Kidney epithelial cell (primary cell): ENCODE measurements at places on chromosomes 3 and 15. TPM values are rescaled to one million over a fixed set of nuclear protein-coding genes. Genes with fewer than 3 reads are reported as not detected.

GRCh38 chr15:89129123-89129815, 41.0 kb downstream of the ABHD2 start:
- no peak for DNase-seq

DNA sequence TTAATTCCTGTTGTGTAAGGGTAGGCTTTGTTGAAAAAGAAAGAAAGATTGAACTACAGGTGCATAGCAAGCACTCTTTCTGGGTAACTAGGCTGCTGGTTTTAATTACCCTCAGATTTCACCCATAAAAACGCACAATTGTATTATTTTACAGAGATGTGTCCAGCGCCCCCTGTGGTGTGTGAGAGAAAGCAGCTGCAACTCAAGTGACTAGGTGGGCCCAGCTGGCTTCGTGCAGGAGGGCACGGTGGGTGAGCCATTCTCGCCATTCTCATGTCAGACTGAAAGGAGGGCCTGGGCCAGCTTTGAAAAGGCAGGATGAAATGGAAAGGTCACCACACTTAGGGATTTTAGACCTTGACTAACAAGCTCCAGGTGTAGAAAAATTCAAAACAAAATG, 122.6 kb downstream of the LRIG1 start:
- no peak for DNase-seq

GRCh38 chr3:42663581-42664437, 10.3 kb downstream of the ZBTB47 start:
- DNase-seq: no peak

DNA sequence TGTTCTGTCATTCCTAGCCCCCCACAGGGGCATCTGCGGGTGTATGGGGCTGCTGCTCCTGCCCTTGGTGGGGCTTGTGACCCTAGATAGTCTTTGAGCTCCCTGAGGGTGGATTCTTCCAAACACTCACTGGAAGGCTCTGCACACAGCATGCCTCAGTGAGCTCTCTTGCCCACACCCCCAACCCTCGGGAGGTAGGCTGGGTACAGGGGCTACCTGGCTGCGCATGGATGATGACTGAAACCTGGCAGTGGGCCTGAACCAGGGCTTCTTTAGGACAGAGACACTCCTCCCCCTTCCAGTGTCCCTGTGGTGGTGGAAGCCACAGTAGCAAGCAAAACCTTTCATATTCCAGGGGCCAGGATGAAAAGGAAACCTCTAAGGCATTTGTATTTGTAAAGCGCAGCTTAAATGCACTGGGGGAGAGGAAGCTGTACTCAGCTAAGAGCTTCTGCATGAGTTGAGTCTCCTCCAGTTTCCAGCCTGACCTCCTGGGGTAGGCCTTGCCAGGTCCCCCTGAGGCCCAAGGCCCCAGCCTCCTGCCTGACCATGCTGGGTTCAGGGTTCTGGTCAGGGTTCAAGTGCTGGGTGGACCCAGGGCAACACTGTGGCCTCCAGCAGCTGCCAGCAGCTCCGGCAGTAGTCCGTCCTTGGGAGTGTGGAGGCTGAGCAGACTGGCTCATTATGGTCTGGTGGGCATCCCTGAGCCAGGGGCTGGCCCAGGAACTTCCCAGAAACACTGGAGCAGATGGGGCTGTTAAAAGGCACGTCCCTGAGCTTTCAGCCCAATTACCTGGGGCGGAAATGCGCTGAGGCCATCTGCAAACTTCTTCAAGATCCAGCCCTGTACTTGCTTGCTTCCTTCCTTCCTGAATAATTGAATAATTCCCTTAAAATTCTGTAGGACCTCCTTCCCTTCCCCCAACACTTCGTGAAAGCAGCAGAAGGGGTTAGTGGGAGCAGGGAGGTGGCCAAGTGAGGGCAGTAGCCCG, 89.7 kb downstream of the HMG20A start:
- DNase-seq: no peak

GRCh38 chr15:91782221-91782620, 71.3 kb upstream of the SLCO3A1 start:
- no peak for DNase-seq

Gene CELSR3
- total RNA-seq: 5.2 and 5.6 TPM in 2 replicates

GRCh38 chr3:107260207-107260606, 117.0 kb upstream of the CCDC54 start:
- no peak for DNase-seq

GRCh38 chr3:167110901-167111300, 269.2 kb downstream of the ZBBX start:
- DNase-seq: peak; percentile 71

Gene CHRNA5
- 4.7 and 13.7 TPM in 2 replicates for total RNA-seq

DNA sequence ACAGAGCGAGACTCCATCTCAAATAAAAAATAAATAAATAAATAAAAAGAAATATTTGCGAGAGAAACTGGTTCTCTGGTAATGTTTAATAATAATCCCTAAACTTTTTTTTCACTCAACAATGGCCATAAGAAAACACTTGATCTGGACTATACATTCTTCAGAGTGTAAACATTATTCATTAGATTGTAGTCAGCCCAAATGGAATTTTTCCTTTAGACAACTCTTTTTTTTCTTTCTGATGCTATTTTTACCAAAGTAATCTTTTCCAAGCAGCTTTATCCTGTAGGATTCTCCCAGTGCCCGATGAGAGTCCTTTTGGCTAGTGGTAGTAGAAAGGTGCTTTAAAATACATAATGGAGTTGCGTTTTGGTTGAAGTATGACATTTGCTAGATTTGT, 90.4 kb downstream of the NEDD4 start:
- DNase-seq: no peak

Gene NTRK3
- 0.34 TPM in 1 of 2 replicates, not detected in the other for total RNA-seq

DNA sequence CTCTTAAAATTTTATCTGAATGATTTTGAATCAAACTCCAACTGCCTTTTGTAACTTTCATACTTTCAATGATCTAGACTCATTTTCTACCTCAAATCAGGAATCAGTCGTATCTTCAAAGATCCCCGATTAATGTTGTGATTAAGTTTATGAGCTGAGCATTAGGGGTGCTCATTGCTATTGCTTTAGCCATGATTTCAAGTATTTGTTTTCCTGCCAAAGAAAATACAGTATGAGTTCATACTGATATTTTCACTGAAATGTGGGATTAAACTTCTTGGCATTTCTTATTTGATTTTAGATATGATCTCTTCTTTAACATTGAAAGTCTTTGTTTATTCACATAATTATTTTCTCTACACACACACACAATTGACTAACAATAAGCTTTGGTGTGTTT, 785.6 kb downstream of the NTRK3 start:
- DNase-seq: no peak

Gene GOLGA8B
- 45.2 and 59.3 TPM in 2 replicates for total RNA-seq

Gene DIS3L
- total RNA-seq: 7.7 and 12.4 TPM in 2 replicates

- no peak for DNase-seq
These were observed 38.0 kb downstream of the MEF2A start for GRCh38 chr15:99603828-99604227.
